Lung microvascular endothelial cell (primary cell): ENCODE measurements at places on chromosomes 2 and 18. TPM values are rescaled to one million over a fixed set of nuclear protein-coding genes. Genes with fewer than 3 reads are reported as not detected.

RNF149 gene
- total RNA-seq: 29.0 and 34.3 TPM in 2 replicates

- DNase-seq: peak; percentile 78
Measured at GRCh38 chr2:157838442-157839161, 37.5 kb downstream of the ACVR1 start.

DNA sequence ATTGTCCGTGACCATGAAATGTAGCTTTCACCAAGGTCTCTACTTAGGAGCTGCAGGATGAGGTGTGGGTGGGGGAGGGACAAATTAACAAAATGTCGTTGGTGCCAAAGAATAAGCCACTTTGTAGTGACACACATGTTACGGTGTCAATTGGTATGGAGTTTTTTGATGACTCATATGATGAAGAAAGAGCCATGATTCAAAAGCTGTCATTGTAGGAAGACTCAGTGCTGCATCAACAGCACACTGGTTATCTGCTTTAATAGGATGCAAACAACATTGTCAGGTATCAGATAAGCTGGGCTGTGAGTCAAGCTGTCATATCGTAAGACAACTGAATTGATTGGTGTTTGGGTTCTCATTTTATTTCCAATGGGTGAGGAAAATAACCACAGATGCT, 36.6 kb upstream of the BOD1L2 start:
- DNase-seq: no peak

GRCh38 chr2:142602418-142602989, 275.0 kb upstream of the KYNU start:
- DNase-seq: no peak
